ENCODE measurements at places on chromosomes 4 and X.

DNA sequence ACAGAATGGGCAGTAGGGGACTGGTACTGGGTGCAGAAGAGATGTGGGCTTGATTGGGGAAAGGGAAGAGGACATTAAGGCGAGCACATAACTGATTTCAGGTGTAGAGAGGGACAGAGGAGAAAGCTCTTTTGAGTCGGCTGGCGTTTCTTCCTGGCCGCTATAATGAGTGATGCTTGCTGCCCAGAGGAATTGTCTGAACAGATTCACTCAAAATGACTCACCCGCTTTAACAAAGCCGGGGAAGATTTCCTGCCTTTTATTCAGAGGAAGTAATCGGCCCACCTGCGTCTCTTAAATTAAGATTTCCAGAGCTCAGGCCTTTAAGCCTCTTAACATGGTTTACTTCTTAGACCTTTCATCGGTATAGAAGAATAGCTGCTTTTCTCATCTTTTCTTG, 102.1 kb upstream of the AP1S2 start:
- DNase-seq, result peak; percentile 1

- DNase-seq, result peak; percentile 20
These were observed 665 bp downstream of the PSMD10 start for GRCh38 chrX:108090491-108091263.

GRCh38 chrX:130896026-130896425, 7.0 kb downstream of the ENOX2 start:
- DNase-seq, result no peak

- DNase-seq, result peak; percentile 16
These were observed 110.9 kb downstream of the FRAS1 start for GRCh38 chr4:78168029-78168428.

- no peak for DNase-seq
These were observed 46.6 kb upstream of the CHRNA9 start for GRCh38 chr4:40288566-40288965.

DNA sequence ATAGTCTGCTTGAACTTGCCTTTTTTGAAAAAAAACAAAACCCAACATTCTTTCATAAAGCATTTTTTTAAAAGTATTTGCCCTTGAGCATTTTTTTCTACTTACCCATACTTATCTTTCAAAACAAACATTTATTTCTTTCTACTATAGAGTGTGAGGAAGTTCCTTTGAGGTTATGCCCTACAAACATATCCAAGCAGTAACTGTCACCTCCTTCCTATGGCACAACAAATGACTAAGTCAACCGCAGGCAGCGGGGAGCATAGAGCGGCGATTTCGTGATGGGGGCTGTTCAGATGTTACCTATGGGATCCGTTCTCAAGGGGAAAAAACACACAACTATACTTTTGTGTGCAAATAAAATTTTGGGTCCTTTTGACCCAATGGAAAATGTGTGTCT, 19.4 kb downstream of the SPRY1 start:
- DNase-seq, result no peak

DNA sequence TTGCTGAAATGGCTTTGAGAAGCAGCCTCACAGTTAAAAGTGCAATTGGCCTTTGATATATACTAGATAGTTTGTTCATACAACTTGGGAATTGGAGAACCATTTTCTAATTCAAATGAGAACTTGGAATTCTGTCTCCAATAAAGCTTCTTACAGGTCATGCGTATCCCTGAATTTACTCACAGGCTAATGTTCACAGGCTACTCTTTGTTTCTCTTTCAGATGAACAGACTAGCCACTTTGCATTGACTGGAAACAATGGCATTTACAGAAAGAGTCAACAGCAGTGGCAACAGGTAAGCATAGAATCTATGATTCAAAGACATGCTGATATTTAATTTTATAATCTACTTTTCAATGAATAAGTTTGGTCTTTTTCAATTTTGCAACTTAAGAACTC, 13.5 kb downstream of the AFF1 start:
- peak; percentile 14 for DNase-seq

GRCh38 chr4:8581094-8581861, 1.1 kb downstream of the GPR78 start:
- DNase-seq, result no peak

GRCh38 chrX:82756272-82756671, 751.8 kb upstream of the POU3F4 start:
- no peak for DNase-seq

DNA sequence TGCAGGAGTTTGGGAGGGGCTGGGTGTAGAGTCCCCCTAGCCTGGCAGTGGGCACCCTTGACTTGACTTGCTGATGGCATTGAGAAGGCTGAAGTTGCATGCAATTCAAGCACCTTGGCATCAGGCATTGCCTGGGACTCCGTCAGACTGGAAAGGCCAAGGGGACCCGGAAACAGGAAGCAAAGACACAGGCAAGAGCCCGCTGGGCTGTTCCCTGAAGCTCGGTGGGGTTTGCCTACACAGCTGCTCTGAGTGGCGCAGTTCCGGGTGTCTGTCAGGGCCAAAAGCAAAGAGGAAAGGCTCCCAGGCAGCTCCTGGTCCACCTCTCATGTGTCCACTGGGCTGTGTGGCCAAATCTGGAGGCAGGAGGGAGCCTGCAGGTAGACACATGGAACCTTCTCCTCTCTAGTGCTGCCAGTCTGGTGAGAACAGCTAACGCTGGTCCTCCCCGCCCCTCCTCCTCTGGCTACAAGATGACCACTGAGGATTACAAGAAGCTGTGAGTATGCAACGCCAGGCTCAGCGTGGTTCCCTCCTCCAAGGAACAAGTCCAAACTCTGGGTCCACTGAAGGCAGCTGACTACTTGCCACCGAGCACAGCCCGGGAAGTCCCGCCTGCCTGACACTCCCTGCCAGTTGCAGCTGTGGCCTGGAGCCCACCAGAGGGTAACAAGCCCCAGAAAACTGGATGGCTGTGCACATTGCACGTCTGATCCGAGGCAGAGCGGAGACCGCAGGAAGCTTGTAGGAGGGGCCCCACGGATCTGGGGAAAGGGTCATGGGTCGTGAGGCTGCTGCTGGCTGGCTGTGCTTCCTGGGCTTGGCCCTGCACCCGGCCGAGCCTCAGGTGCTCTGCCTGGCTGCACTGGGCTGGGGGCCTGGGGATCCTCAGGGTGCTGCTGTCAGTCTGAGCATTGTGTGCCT, 20.1 kb downstream of the ZNF185 start:
- DNase-seq, result no peak

DNA sequence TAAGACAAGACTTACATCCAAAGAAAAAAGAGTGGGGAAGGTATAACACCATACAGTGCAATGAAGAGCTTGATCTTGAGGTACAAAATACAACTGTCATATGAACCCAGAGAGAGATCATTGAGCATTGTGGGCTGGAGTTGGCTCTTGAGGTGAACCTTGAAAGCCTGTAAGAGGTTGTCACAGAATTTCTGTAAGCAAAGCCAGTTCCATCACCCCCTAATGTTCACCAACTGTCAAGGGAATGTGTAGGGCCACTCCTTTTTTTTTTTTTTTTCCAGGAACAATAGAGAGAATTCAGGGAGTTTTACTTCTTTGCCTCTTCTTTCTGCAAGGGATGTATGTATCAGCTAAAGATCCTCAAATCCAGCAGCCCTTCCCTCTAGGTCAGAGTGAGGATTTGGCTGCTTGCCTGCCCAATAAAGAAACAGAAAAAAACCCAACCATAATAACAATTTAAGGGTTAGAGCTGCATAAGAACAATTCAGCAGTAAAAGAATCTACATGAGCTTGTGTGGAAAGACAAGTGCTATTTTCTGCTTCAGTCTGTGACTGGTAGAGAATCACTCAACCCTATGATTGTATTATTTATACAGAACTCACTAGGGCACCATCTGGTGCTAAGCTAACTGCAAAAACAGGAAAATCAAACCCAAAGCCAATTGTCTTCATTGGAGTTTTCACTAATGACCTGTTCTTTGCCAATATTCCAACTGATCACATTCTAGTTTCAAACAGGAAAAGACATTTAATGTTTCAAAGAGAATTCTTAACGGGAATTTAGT, 217.5 kb upstream of the TEX13C start:
- no peak for DNase-seq

- DNase-seq, result no peak
These were observed 193.7 kb downstream of the RASL11B start for GRCh38 chr4:53055716-53056403.

- DNase-seq, result no peak
These were observed 27.4 kb upstream of the CCSER1 start for GRCh38 chr4:90099812-90100211.

GRCh38 chr4:6013564-6013963, 4.7 kb downstream of the C4orf50 start:
- DNase-seq, result no peak

DNA sequence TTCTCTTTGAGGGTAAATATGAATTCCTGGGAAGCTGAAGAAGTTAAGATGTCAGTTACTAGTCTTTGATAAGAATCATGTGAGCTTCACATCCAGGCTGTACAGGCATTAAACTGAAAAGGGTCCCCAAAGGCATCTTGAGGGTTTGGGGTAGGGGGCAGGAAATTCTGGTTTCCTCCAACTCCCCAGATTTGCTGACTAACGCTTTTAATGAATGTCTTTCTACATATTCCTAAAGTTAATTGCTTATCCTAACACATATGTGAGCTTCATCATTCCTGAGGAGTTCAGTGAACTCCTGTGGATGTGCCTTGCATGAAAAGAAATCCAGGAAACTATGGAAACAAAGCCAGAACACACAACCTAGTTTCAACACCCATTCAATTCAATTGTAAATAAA, 73.8 kb upstream of the GAB1 start:
- no peak for DNase-seq

DNA sequence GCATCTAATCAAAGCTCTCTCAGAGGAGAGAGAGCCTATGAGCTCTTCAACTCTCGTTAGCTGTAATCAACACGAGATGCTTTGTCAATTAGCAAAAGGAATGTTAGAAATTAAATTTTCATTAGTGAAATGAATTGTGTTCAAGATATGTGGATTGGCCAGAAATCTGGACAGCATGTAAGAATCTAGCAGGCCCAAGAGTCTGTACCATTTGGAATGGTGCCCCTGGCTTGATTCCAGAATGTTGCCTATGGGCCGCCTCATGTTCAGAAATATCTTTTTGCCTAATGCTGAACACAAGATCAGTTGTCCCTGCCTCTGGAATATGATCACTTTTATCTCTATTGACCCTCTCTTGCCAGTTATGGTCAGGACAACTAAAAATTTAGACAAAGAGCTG, 88.2 kb downstream of the RBM46 start:
- no peak for DNase-seq

GRCh38 chrX:24150898-24151297, 1.4 kb downstream of the ZFX start:
- no peak for DNase-seq

- DNase-seq, result no peak
These were observed 66.1 kb downstream of the SOWAHB start for GRCh38 chr4:76831711-76832373.

- DNase-seq, result no peak
These were observed 1.5 kb upstream of the PARM1 start for GRCh38 chr4:74931376-74931775.

- DNase-seq, result no peak
These were observed 54.4 kb upstream of the GAB1 start for GRCh38 chr4:143282211-143282707.

GRCh38 chrX:65643531-65644052, 23.9 kb upstream of the MSN start:
- DNase-seq, result no peak

DNA sequence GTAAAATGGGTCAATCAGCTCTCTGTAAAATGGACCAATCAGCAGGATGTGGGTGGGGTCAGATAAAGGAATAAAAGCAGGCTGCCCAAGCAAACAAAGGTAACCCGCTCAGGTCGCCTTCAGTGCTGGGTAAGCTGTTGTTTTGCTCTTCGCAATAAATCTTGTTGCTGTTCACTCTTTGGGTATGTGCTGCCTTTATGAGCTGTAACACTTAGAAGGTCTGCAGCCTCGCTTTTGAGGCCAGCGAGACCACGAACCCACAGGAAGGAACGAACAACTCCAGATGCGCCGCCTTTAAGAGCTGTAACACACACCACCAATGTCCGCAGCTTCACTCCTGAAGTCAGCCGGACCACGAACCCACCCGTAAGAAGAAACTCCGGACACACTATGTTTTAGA, 11.5 kb upstream of the CAMK2D start:
- DNase-seq, result no peak

DNA sequence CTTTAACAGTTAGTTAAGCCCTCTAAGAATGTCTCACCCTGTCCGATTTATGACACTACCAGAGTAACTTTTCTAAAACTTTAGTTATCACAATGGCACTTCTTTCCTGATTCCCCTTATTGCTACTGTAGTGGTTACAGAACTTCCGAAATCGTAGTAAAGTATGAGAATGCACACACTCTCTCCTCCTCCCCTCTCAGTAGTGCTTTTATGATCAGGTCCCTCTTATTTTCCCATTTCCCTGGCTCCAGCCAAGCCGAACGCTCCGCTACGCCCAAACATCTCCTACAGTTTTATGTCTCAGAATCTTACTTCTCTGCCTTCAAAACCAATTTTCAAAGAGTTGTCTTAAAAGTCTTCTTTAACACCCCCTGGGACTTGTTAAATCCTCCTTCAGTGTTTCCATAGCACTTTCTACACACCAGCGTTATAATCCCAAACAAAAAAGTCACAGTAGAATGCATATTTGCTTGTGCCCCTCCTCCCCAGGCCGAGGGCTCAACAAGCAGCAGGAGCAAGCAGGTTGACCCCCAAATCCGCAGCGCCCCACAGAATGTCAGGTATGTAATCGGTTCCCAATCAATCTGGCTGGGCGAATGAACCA, 671 bp downstream of the HPF1 start:
- no peak for DNase-seq

DNA sequence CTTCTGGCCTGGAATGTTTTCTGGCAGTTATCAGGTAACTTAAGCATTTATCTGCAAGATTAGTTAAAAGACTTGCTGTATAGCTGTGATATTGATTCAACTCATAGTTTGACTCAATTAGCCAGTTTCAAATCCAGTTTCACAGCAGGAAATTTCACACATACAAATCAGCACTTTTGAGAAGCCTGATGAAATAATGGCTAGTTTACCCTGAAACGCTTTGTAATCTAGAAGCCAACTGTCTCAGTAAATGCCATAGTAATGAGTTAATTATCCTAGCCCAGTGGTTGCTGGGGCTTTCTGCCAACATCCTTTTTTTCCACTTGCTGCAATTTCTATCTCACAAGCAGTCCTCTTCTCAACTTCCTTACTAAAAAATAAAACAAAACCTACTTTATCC, 53.1 kb downstream of the ARHGEF38 start:
- DNase-seq, result no peak
